ENCODE measurements at places on chromosomes 16 and 17. TPM values are rescaled to one million over a fixed set of nuclear protein-coding genes. Genes with fewer than 3 reads are reported as not detected.

SARM1 gene
- 43.8 TPM for total RNA-seq

SOCS1 gene
- total RNA-seq = 24.0 TPM

CLDN6 gene
- total RNA-seq = not detected

SYCE1L gene
- not detected for total RNA-seq

PITPNM3 gene
- total RNA-seq = 51.9 TPM

MYH8 gene
- total RNA-seq = not detected

Data from spleen (tissue), 13 donors.